ENCODE measurements at places on chromosomes 7 and 10.

DNA sequence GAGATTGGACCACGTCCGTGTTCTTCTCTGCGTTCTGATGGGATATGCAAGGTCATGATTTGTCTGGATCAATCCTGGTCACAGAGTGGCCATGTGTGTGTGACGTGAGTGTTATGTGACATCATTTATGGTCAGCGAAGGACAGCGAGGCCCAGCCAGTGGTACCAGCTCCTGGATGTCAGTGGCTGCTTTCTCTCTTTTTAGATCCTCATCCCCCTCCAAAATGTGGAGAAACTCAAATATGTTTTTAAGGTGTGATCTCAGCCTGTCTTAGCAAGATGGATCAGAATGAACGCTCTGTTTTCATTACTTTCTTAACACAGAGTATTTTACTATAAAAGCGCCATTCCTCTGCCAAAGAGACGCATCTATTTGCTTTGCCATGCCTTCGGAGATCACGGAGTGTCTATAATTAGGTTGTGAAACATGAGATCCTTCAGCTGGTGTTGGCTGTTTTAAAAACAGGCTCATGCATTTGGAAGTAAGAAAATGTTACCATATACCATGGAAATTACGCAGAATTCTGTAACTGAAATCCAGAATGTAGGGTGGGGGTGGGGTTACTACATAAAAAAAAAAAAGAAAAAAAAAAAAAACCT lies 245.5 kb upstream of the TCERG1L start:
- no peak overlapping the region for H3K4me3 ChIP-seq
- H3K27ac ChIP-seq = no peak overlapping the region
- H3K27me3 ChIP-seq = no peaks in the 10 kb centered on the region
- H3K36me3 ChIP-seq = no peaks in the 10 kb centered on the region
- peak; percentile 15 for DNase-seq
- no peaks in the 10 kb centered on the region for H3K4me1 ChIP-seq

GRCh38 chr10:86668297-86669165 lies at the start of gene LDB3:
Gene LDB3, plus strand, starts transcription at chr10:86668511. Its CDS starts 181 bp downstream, at chr10:86668692.
- peak within 1 kb of the TSS; percentile 42 for H3K4me3 ChIP-seq
- H3K27ac ChIP-seq = no peak within 1 kb of the TSS

DNA sequence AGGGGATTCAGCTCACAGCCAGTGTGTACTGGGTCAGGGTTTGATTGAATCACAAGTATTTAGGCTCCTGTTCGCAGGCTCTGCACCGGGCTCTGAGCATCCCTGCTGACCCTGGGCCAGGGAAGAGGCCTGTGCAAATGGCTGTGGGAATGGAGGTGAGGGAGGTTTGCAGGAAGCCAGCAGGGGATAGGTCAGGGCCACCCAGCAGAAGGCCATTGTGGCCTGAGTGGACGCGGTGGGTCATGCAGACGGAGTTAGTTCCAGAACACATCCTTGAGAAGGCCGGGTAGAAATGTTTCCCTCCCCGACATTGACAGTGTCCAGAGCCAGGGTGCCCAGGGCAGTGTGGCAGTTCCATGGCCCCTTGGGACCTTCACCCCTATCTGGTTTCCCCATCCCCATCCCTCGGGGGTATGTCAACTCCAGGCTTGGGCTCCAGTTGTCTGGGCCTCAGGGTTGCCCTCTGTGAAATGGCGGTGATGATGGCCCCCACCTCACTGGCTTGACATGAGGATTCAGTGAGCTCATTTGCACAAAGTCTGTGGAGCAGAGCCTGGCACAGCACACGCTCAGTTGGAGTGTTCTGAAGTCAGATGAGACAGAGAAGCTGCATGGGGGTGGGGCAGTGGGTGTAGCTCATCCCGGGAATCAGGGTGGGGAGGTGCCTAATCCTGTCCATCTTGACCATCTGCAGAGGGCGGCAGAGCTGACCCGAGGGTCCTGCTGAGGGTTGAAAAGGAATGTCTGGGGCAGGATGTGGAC lies 107.6 kb downstream of the ADCY1 start:
- no peaks in the 10 kb centered on the region for H3K27me3 ChIP-seq
- no peaks in the 10 kb centered on the region for H3K36me3 ChIP-seq
- H3K4me1 ChIP-seq = peaks cover 4% of the 10 kb centered on the region
- H3K27ac ChIP-seq = no peak overlapping the region

GRCh38 chr7:158390460-158390859 lies 197.2 kb downstream of the PTPRN2 start:
- no peak overlapping the region for H3K27ac ChIP-seq
- no peaks in the 10 kb centered on the region for H3K36me3 ChIP-seq
- no peaks in the 10 kb centered on the region for H3K4me1 ChIP-seq
- no peaks in the 10 kb centered on the region for H3K27me3 ChIP-seq
- H3K4me3 ChIP-seq = no peak overlapping the region

DNA sequence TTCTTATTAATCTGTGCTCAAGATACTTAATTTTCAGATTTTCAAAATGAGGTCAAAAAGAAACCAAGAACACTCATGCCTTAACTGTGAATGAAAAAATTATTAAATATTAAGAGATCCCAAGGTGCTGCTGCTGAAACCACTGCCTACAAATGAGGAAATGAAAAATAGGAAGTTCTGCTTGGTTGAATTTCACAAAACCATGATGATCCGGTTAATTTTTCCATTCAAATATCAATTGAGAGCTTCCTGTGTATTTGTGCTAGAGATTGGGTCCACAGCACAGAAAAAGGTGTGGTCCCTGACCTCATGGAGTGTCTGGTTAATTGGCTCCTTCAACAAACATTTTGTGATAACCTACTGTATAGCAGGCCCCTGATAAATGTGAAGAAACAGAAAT lies 132.7 kb upstream of the YAE1 start:
- no peak for DNase-seq
- no peak overlapping the region for H3K27ac ChIP-seq
- no peaks in the 10 kb centered on the region for H3K4me1 ChIP-seq
- no peak overlapping the region for H3K4me3 ChIP-seq
- H3K36me3 ChIP-seq = no peaks in the 10 kb centered on the region

DNA sequence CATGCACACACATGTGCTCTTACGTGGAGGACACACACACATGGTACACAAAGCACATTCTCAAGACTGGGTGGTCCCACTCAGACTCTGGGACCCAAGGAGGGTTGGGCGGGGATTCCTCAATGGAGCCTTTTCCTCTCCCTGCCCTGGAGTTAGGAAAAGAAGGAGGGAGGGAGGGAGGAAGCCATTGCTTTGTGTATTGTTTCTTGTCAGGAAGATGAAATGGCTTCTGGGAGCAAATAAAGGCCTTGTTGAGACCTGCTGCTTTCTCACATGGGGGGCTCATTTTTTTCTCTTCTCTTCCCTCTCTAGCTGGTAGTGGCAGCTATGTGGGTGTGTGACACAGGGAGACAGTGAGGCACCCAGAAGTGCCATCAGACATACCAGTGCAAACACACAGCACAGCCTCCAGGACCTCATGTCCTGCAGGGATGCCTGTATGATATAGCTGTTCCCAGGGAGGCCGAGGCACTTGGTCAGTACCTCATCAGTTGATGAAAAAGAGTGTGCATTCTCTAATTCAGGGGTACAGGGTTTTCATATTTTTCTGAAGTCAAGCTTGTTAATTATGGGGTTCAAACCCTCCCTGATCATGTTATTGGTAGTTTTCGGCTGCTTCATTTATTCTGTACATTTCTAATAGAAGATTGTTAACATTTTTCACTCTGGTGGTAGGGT lies 5.7 kb downstream of the AQP1 start:
- no peaks in the 10 kb centered on the region for H3K36me3 ChIP-seq
- peak; percentile 67 for DNase-seq
- peaks cover 25% of the 10 kb centered on the region for H3K4me1 ChIP-seq
- no peak overlapping the region for H3K4me3 ChIP-seq
- no peak overlapping the region for H3K27ac ChIP-seq

DNA sequence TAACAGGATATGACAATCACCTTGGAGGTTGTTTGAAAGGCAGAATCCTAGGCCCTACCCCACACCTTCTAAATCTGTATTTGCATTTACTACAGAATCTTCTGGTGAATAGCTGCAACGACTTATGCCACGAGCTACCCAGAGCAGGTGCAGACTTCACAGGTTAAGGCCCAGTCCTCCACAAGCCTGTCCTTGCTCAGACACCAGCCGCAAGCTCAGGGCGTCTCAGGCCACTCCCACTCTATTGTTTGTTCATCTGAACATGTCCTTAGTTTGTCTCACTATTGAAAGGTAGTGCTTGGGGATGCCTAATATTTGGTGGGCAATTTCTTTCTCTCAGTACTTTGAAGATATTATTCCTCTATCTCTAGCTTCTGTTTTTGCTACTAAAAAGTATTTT lies 18.9 kb upstream of the RBM33 start:
- H3K4me1 ChIP-seq = no peaks in the 10 kb centered on the region
- DNase-seq = no peak
- H3K4me3 ChIP-seq = no peak overlapping the region
- no peak overlapping the region for H3K27ac ChIP-seq
- no peaks in the 10 kb centered on the region for H3K36me3 ChIP-seq
- no peaks in the 10 kb centered on the region for H3K27me3 ChIP-seq

GRCh38 chr7:155979566-155979965 lies 167.3 kb upstream of the SHH start:
- no peak overlapping the region for H3K4me3 ChIP-seq
- peak; percentile 65 for DNase-seq
- H3K4me1 ChIP-seq = no peaks in the 10 kb centered on the region

GRCh38 chr7:859359-860030 lies 16.9 kb upstream of the GET4 start:
- no peak overlapping the region for H3K27ac ChIP-seq
- DNase-seq = no peak
- H3K27me3 ChIP-seq = no peaks in the 10 kb centered on the region
- no peaks in the 10 kb centered on the region for H3K4me1 ChIP-seq
- H3K4me3 ChIP-seq = no peak overlapping the region

- DNase-seq = peak; percentile 70
- no peaks in the 10 kb centered on the region for H3K36me3 ChIP-seq
- H3K27me3 ChIP-seq = no peaks in the 10 kb centered on the region
- no peak overlapping the region for H3K4me3 ChIP-seq
These were observed 31.4 kb downstream of the OAT start for GRCh38 chr10:124387078-124387874.

DNA sequence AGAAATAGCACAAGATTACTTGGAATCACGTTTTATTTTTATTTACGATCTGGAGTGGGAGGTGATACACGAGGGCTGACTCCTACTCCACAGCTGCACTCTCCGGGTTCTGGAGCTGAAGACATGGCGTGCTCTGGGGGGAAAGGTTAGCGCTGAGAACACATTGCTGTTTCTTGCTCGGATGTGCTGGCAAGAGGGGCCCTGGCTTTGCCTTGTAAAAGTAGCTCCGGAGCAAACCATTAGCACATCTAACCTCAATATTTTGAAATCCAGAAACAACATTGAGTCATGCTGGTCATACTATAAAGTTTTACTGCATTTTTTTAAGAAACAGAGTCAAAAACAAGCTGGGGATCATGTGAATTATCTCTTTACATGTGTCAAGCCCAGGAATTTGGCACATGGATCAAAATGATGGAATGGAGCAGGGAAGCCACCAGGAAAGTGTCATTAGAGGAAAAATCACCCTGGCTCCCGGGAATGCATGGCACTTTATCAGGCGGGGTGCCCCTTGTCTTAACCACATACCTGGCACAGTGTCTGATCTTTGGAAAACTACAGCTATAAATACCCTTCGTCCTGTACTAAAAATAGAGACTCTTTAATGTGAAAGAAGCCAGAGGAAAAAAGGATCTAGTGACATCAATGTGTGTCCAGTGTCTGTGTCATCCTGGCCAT lies 31.6 kb upstream of the LYZL1 start:
- peak overlapping the region; percentile 24 for H3K4me3 ChIP-seq
- H3K27ac ChIP-seq = peak overlapping the region; percentile 74
- peaks cover 30% of the 10 kb centered on the region for H3K4me1 ChIP-seq
- peaks cover 54% of the 10 kb centered on the region for H3K27me3 ChIP-seq
- peak; percentile 84 for DNase-seq

DNA sequence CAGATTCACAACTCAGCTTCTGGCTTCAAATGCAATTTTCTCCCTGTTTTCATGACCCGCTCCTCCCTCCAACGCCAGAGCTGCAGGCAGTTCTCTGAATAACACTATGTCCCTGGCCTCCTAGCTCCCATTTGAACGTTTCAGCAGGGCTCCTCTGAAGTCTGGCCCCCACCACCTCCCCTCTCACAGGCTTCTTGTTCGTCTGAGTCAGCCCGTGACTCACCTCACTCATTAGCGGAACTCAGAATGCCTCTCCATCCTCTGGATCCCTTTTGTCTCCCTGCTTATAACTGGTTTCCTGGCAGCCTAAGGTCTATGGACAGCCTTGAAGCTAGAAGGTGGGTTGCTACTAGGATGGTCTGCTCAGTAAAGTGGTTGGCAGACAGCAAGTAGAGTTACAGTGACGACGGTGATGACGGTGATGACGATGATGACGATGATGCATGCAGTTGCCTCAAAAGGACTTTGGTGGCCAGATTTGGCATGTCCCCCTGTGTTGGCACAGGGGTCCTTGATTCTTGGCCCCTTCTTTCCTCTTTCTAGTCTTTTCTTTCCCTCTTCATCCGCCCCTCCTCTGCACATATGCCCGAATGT lies 83.3 kb upstream of the MKLN1 start:
- H3K27ac ChIP-seq = peak overlapping the region; percentile 44
- peak; percentile 92 for DNase-seq
- no peaks in the 10 kb centered on the region for H3K36me3 ChIP-seq
- no peaks in the 10 kb centered on the region for H3K27me3 ChIP-seq
- H3K4me3 ChIP-seq = no peak overlapping the region

DNA sequence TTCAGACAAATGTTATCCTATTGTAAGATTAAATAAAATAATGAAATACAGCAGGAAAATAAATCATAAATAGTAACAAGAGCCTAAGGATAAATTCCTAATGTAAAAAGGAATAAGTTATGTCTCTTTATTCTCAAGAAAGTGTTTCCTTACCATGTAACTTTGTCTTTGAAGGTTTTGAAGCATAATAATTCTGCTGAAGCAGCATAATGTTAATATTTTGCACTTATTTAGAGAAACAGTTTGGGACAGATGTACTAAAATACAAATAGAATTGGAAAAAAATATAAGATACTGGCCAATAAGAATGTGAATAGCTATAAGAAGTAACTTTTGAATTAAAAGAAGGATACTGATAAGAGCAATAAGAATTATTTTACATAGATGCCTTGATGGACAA lies 45.7 kb downstream of the GRM3 start:
- H3K4me3 ChIP-seq = no peak overlapping the region
- H3K36me3 ChIP-seq = no peaks in the 10 kb centered on the region
- H3K27me3 ChIP-seq = no peaks in the 10 kb centered on the region
- no peak for DNase-seq
- H3K4me1 ChIP-seq = no peaks in the 10 kb centered on the region

- H3K27ac ChIP-seq = no peak overlapping the region
- no peaks in the 10 kb centered on the region for H3K4me1 ChIP-seq
- no peaks in the 10 kb centered on the region for H3K36me3 ChIP-seq
- no peaks in the 10 kb centered on the region for H3K27me3 ChIP-seq
- H3K4me3 ChIP-seq = no peak overlapping the region
- DNase-seq = no peak
These were observed 199.4 kb downstream of the USP6NL start for GRCh38 chr10:11411926-11412545.

GRCh38 chr7:28573059-28573553 lies 160.8 kb downstream of the CREB5 start:
- H3K36me3 ChIP-seq = no peaks in the 10 kb centered on the region
- no peak for DNase-seq
- peak overlapping the region; percentile 60 for H3K27ac ChIP-seq
- peaks cover 40% of the 10 kb centered on the region for H3K4me1 ChIP-seq
- no peaks in the 10 kb centered on the region for H3K27me3 ChIP-seq

- H3K27ac ChIP-seq = no peak within 1 kb of the TSS
- peak; percentile 41 for DNase-seq
- H3K36me3 ChIP-seq = no peaks in the 10 kb centered on the region
- peak within 1 kb of the TSS; percentile 31 for H3K4me3 ChIP-seq
These were observed at the start of gene ZPBP for GRCh38 chr7:50092579-50093491. Gene ZPBP, minus strand, starts transcription at chr7:50093246. Its CDS starts 52 bp downstream, at chr7:50093194.
